ENCODE measurements at places on chromosomes 6 and 20.

DNA sequence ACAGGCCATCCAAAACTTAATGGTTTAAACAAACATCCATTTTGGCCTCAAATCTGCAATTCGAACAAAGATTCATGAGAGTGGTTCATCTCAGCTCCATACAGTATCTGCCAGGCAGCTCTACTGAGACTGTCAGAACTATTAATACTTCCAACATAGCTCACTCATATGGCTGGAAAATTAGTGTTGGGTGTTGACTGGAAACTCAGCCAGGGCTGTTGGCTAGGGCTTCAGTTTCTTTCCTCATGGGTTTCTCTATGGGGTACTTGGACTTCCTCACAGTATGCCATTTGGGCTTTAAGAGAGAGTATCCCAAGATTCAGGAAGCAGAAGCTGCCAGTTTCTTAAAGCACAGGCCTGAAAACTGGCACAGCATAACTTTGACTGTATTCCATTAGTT, 240.3 kb downstream of the TPBG start:
- DNase-seq: no peak

DNA sequence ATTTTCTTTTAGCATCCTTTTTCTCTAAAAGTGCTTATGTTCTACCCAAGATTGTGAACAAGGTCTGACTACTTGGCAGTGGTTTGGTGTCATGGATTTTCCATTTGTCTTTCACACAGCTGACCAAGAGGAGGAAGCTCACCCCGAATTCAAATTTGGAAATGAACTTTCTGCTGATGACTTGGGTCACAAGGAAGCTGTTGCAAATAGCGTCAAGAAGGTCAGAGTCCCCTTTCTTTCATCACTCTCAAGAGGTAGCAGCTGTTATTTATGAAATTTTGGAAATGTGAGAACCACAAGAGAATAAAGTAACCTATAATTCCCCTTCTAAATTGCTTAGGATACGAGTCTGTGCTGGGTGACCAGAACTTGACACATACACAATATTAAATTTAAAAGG, 113.0 kb upstream of the LAMP5 start:
- no peak for DNase-seq

DNA sequence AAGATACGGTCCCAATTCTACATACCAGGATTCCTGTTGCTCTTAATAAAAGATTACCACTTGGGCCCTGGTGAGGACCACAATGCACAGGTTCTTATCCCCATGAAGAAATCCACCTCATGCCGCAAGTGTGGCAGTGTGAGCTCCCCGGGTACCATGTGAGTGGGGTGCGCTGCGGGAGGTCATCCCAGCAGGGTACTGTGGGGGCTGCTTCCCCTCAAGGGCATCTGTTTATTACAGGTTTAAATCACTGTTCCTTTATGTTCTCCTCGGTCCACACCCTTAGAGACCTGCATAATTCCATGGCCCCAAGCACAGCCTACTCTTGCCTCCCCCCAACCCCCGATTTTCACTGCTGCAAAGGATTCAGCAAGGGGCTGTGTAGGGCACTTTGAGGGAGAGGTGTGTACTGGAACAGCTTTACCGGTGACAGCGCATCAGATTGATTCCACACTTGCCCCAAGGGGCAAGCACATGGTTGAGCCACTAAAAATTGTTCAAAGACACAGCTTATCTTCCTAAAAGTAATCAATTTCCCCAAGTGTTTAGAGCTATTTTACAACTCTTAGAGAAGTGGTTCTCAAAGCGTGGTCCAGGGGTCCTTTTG, 6.2 kb downstream of the DIDO1 start:
- peak; percentile 2 for DNase-seq

DNA sequence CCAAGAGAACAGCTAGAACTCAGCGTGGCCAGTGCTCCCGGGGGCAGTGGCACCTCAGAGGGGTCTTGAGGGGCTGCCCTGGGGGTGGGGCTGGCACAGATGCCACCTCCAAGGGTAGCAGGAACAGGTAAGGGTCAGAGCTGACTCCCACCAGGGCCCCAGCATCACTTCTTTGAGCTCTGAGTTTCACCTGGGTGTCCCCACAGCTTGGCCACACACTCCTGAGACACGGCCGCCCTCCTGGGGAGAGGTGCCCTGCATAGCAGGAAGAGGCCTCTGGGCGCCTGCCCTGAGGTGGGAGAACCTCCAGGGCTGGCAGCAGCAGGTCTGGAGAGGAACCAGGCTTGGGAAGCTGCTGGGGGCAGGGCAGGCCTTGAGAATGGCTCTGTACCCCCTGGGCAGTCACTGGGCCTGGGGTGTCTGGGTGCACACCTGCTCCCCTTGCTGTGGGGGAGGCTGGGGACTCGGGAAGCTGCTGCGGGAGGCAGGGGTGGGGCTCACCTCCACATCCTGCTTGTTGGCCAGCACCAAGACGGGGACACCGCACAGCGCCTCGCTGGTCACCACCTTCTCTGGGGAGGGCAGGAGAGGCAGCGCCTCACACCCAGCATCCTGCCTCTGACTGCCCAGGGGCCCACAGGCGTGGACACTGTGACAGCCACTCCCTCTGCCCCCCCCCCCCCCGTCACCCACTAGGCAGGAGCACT, 5.0 kb downstream of the TNFRSF6B start:
- no peak for DNase-seq

- DNase-seq: no peak
Observed at GRCh38 chr20:8515810-8516435, 383.9 kb downstream of the PLCB1 start.

GRCh38 chr6:154106251-154106650, 67.2 kb downstream of the OPRM1 start:
- no peak for DNase-seq

DNA sequence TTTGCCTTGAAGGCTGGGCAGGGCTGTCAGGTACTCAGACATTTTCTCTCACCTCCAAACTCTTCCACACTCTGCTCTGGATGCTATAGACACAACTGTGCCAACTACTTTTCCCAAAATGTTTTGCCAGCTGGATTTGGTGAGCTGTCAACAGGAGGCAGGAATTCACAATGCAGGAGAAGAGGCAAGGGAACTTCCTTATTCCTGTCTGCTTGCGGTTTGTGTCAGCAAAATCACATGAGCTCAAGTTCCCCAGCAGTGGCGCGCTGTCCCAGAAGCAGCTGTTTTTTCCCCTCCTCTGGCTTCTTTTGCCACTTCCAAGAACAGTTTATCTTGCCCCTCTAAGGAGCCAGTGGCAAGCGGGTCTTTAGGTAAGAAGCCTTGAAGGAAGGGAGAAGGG, 608.2 kb downstream of the PRKN start:
- DNase-seq: no peak

- no peak for DNase-seq
Observed at GRCh38 chr20:16712511-16712947, 17.3 kb upstream of the SNRPB2 start.

DNA sequence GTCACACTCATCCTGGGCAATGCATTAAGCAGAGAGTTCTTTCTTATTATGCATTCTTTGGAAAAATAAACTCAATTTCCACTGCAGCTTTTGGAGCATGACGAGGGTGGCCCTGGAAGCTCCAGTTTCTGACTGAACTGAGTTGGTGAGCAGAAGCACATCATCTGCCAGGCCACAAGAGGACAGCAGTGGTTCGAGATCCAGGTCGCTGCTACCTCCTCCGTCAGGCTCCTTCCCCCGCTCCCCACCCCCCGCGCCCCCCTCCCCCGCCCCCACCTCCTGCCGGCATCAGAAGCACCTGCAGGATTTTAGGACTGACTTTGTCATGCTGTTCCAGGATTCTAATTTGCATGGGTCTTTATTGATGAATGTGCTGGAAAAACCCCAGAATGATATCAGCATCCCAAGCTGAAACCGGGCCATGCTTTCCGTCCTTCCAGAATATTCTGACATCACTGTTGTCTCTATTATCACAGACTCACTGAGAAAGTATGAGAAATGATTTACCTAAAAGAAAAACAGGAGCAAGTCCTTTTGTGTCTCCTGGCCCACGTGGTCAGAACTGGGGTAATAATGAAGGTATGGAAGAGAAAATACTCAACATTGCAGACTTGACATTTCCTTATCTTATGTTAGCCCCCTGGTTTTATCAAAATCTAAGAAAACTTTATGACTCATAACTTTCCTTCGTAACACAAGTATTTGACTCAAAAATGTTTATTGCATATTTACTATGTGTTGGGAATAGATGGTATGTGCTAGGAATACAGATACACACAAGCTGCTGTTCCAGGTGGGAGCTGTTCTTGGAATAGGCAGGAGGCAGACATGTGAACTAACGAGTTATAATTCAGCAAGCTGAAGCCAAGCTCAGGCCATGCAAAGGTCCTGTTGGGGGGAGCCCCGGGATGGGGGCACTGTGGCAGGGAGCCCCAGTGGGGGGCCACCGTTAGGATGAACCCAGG, 220.2 kb upstream of the EXOC2 start:
- DNase-seq: peak; percentile 85

DNA sequence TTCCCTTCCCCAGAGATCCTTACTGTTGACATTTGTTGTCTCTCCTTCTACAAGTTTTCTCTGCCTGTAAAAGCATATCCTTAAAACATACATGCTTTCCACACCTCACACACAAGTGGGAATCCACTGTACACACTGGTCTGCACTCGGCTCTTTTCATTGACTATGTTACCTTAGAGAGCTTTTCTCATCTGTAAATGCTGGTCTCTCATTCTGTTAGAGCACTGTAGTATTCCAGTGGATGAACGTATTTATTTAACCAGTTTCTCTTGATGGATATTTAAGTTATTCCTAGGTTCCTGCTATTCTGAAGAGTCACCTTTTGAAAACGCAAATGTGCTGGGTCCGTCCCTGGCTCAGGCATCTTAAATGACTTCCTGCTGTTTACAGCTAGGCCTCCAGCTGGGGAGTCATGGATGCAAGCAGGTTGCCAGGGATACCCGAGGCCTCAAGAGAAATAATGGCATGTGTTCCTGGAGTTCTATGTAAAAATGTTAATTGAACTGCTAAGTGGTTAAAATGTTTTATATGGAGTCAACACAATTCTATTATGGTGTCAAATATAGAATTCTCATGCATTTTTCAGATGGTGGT, 61.1 kb upstream of the TGM3 start:
- no peak for DNase-seq

DNA sequence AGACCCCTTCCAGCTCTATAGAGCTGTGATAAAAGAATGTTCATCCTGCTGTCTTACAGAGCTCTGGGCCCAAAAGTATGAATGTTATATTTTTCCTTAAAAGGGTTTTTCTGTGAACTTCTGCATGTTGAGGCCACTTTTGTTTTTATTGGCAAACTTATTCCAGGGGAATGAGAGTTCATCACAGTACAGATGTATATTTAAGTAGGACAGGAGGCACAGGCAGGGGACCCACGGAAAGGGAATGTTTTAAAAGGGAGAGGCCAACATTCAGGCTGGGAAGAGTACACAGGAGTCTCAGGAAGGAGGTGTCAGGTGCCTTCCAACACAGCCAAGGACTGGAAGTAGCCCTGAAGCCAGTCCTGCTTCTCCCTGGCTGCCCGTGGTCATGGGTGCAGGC, 148.4 kb downstream of the EYA2 start:
- no peak for DNase-seq

DNA sequence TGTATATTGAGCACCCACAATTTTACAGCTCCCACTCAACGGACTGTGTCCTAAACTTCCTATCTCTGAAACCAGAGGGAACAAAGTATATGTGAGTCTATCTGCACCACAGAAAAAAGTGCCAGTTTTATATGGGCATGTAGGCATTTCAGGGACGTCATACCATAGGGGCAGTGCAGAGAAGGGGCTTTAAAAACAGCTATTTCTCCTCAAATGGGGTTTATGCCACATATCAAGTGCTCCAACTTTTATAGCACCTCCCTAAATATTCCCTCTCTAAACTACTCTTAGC, 28.9 kb upstream of the ASF1A start:
- DNase-seq: no peak

DNA sequence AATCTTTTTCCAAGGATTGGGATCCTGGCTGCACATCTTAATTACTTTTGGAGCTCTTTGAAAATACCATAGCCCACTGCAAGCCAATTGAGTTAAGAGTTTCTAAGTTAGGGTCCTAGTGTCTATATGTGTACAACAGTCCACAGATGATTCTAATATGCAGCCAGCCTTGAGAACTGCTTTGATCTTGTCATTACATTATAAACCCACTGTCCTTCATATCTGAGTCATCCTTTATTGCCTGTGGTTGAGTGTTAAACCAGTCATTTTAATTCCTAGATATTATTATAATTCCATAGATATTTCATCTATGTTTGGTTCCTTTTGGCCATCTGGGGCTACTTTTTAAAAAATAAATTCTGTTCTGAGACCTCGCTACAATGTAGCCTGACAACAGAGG, 24.1 kb downstream of the MCM8 start:
- no peak for DNase-seq

GRCh38 chr6:169787797-169788196, 36.4 kb downstream of the ERMARD start:
- no peak for DNase-seq

GRCh38 chr20:20856956-20857355, 144.5 kb upstream of the RALGAPA2 start:
- DNase-seq: no peak

DNA sequence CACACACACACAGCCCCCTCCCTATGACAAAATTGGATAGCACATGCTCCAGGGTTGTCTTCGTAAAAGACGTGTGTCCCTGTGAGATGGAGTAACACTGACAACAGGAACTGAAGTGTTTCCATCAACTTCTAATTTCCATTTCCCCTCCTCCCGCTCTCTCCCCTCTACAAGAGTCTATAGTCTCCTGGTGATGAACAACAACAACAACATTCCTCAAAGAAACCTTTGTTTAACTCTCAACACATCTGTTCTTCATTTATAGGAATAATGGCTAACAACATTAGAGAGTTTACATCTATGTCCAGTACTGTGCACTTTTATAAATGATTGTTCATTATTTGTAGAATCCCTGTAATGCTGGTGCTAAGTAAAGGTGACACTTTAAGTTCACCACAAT, 205.8 kb upstream of the SSTR4 start:
- DNase-seq: no peak

DNA sequence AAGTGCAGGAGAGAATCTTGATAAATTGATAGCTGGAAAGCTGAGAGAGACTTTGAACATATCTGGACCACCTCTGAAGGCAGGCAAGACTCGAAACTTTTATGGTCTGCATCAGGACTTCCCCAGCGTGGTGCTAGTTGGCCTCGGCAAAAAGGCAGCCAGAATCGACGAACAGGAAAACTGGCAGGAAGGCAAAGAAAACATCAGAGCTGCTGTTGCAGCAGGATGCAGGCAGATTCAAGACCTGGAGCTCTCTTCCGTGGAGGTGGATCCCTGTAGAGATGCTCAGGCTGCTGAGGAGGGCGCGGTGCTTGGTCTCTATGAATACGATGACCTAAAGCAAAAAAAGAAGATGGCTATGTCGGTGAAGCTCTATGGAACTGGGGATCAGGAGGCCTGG, 4.6 kb upstream of the CDKN1A start:
- DNase-seq: no peak

GRCh38 chr6:16313732-16314131, 75.3 kb downstream of the GMPR start:
- DNase-seq: no peak

- no peak for DNase-seq
Observed at GRCh38 chr6:105120570-105120969, 59.2 kb downstream of the POPDC3 start.

DNA sequence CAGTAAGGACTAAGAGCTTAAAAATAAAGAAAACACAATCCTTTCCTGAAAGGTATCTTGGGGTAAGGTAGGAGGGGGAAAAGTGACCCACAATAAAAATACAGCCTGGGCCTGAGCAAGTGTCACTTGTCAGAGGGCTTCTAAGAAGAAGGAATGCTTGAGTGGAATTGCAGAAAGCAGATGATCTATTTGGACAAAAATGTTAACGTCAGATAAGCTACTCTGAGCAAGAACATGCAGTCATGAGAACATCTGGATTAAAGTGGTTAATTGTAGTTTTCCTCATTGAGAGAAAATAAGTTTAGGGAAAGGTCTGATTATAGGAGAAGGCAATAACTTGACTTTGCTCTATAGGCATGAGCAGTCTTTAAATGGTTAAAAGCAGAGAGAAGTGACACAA, 581.9 kb downstream of the HTR1B start:
- DNase-seq: no peak

Data from WERI-Rb-1 (cell line).